Activated CD4-positive, alpha-beta T cell treated with anti-CD3 and anti-CD28 coated beads, Interleukin-2, amount 10 ng/mL, durations not matched to agents 7 days and 5 days (primary cell): ENCODE measurements at places on chromosomes 1 and 21. TPM values are rescaled to one million over a fixed set of nuclear protein-coding genes. Genes with fewer than 3 reads are reported as not detected.

The IFI44L gene
- 358 TPM for total RNA-seq

The TCHH gene
- total RNA-seq, result 0.05 TPM

The SPRR2B gene
- total RNA-seq, result not detected

The GPR3 gene
- total RNA-seq, result 0.21 TPM

The PATJ gene
- total RNA-seq, result 16.4 TPM

The LIN28A gene
- total RNA-seq, result not detected

The MMEL1 gene
- 2.9 TPM for total RNA-seq

The LGR6 gene
- total RNA-seq, result not detected

The KRTAP10-1 gene
- total RNA-seq, result not detected

The KRTAP20-2 gene
- total RNA-seq, result not detected

The CEP170 gene
- total RNA-seq, result 39.8 TPM

The KRTAP10-11 gene
- not detected for total RNA-seq

The ARMH1 gene
- total RNA-seq, result 50.7 TPM

The HOOK1 gene
- 8.0 TPM for total RNA-seq

The TMPRSS15 gene
- total RNA-seq, result not detected

The SELE gene
- not detected for total RNA-seq

The FCRL6 gene
- total RNA-seq, result not detected

The PTGS2 gene
- not detected for total RNA-seq

The OXCT2 gene
- total RNA-seq, result not detected

The TSSK3 gene
- 2.2 TPM for total RNA-seq

The PCAT6 gene
- total RNA-seq, result 0.29 TPM

The RNF186 gene
- total RNA-seq, result not detected

The IL20 gene
- not detected for total RNA-seq

The DOP1B gene
- total RNA-seq, result 24.6 TPM

The KRTAP19-4 gene
- total RNA-seq, result not detected

The ZNF695 gene
- total RNA-seq, result 0.17 TPM

The ZBTB8B gene
- not detected for total RNA-seq

The HSF2BP gene
- 0.72 TPM for total RNA-seq

The CELA3A gene
- total RNA-seq, result not detected

The POU3F1 gene
- not detected for total RNA-seq

The DNAJC6 gene
- total RNA-seq, result 1.9 TPM

The UBL4B gene
- total RNA-seq, result not detected

The PIGP gene
- total RNA-seq, result 21.7 TPM

The TMEM50A gene
- total RNA-seq, result 140 TPM

The RGS21 gene
- total RNA-seq, result not detected

The HHIPL2 gene
- 0.33 TPM for total RNA-seq

The CLEC20A gene
- total RNA-seq, result not detected

The A3GALT2 gene
- total RNA-seq, result not detected

The FCRL5 gene
- not detected for total RNA-seq

The S1PR1 gene
- total RNA-seq, result 177 TPM

The MRAP gene
- total RNA-seq, result not detected

The STIL gene
- total RNA-seq, result 51.3 TPM

The LCE1E gene
- total RNA-seq, result not detected

The TMEM52 gene
- not detected for total RNA-seq

The NES gene
- not detected for total RNA-seq

The C1orf226 gene
- total RNA-seq, result not detected

The SH2D1B gene
- not detected for total RNA-seq

The SMIM12 gene
- 54.8 TPM for total RNA-seq

The ETV3L gene
- total RNA-seq, result not detected

The GJA8 gene
- not detected for total RNA-seq

The LHX8 gene
- not detected for total RNA-seq

The AADACL3 gene
- total RNA-seq, result not detected

The RPS6KC1 gene
- total RNA-seq, result 12.8 TPM

The MX2 gene
- 117 TPM for total RNA-seq

The AMY1C gene
- not detected for total RNA-seq

The TRPM2 gene
- total RNA-seq, result 13.9 TPM
